ENCODE measurements at places on chromosomes 5 and 9.

GRCh38 chr9:95023217-95024003 lies 294.1 kb downstream of the FANCC start:
- DNase-seq = no peak

- DNase-seq = no peak
These were observed 64.4 kb downstream of the C9orf85 start for GRCh38 chr9:71975833-71976232.

DNA sequence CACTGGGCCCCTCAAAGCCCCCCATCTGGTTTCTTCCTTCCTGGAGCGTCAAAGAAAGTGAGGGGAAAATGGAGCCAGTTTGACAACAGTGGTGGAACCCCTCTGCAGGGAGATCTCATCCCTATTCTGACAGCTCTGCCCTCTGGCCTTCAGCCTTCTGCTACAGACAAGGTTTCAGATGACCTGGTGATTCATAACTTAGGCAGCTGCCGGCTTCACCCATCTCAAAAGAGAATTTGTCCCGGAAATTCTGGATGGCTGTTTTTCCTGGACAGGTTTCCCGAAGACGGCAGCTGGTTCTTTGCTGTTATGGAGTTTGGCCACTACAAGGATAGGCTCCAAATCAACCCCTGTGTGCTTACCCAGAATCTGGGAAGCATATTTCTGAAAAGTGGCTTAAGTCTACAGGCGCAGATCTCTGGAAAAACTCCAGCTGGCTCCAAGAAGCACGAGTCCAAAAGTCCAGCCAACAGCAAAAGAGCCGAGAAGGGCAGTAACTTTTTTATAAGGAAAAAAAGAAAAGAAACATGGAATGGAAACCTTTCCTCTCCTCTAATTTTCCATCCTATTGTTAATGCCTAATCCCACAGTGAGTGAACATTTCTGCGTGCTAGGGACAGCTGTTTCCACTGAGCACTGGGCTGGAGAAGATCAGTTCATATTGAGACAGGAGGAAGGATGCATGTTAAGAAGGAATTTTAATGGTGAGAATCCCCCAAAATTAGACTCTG lies 54.5 kb downstream of the ZNF366 start:
- DNase-seq = no peak

GRCh38 chr9:112550531-112550930 lies 63.9 kb downstream of the KIAA1958 start:
- DNase-seq = no peak

DNA sequence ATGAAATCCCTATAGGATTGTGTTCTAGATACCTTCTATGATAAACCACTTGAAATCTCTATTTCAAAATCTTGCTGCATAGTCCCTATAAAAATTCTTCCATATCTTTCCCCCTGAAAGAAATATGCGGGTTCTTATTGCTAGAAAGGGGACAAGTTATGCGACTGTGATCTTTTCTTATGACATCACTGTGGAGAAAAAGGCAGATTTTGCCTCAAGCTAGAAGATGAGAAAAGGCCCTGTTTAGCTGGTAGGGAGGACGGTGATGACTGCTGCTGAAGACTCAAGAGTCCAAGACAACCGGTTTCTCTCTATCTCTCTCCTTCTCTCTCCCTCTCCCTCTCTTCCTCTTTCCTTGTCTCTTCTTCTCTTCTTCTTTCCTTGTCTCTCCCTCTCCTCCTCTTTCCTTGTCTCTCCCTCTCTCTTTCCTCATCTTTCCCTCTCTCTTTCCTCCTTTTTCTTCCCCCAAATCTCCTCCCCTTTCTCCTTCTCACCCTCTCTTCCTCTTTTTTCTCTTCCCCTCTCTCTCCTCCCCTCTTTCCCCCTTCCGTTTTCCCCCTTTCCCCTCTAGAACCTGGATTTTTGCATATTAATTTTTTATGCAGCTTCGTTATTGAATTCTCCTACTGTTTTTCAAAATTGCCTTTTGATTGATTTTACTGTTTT lies 5.3 kb downstream of the OR2S2 start:
- no peak for DNase-seq

DNA sequence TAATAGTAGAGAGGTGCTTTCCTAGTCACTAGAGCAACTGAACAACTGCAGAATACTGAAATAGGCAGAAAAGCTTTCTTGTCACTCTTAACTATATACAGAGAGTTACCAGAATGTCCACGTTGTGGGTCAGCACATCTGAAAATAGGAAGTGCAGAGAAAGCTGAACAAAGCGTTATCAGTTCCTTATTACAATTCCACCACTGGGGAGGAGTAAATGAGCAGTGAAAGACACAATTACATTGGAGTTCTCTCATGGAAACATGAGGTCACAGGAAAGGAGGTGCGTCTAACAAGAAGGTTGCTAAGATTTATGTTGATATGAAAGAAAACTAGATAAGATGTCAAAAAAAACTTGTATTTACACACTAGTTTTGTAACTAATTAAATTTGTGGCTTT lies 461.9 kb upstream of the COX7C start:
- DNase-seq = no peak

- DNase-seq = no peak
These were observed 173.7 kb downstream of the RMI1 start for GRCh38 chr9:84154320-84154719.

DNA sequence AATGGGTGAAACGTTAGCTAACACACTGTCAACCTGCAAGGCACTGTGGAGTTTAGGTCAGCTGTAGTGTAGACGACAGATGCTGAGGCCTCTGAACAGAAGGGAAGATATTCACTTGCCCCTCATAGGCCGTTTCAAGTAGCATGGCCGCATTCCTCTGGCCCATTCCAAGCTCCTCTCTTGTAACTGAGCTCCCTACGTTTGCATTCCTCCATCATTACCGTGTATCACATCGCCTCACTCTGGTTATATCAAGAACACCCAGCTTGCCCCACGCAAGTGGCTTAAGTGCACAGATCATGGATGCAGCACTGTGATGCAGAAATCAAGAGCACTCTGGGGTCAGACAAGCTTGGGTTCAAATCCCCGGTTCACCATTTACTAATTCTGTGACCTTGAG lies 43.3 kb downstream of the PRELID2 start:
- DNase-seq = no peak

- DNase-seq = no peak
These were observed 18.3 kb downstream of the PTGES2 start for GRCh38 chr9:128109050-128109709.

DNA sequence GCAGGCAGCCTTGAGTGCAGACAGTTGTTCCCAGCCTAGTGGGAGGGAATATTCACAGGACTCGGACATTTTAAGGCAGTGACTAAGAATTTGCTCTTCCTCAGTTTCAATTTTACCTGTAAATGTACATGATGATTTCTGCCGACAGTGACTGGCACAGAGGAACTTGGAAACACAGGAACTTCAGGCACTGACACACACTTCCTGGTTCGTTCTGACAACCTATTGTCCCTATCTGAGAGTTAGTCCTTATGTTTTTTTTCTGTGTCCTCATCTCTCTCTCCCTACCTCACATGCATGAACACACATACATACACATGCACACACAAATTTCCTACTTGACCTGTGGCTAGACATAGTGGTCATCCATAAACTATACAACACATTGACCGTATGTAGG lies 89.4 kb upstream of the CD180 start:
- no peak for DNase-seq

- no peak for DNase-seq
These were observed 1111.8 kb downstream of the TAF11L14 start for GRCh38 chr5:18745988-18746615.

DNA sequence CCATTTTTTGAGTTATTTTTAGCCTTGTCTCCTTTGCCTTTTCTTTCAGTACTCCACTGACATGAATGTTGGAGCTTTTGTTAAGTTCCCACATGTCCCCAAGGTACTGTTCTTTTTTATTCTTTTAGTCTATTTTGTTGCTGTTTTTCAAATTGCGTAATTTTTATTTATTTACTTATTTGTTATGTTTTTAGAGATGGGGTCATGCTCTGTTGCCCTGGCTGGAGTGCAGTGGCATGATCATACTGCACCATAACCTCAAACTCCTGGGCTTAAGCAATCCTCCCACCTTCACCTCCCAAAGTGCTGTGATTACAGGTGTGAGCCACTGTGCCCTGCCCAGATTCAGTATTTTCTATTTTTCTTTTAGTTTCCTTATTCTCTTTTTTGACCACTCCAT lies 5.4 kb upstream of the PCDHA1 start:
- no peak for DNase-seq

All from ecto neural progenitor cell (in vitro differentiated cells).